ENCODE measurements at places on chromosomes 1 and 21. TPM values are rescaled to one million over a fixed set of nuclear protein-coding genes. Genes with fewer than 3 reads are reported as not detected.

Gene FCRL2
- not detected for total RNA-seq

Gene SPATA46
- total RNA-seq = not detected

Gene CSF1
- 118 TPM for total RNA-seq

Gene SPATA17
- 0.41 TPM for total RNA-seq

Gene DENND2C
- 1.9 TPM for total RNA-seq

Gene MUTYH
- total RNA-seq = 19.4 TPM

Gene SMIM1
- total RNA-seq = not detected

Gene GBP1
- total RNA-seq = 37.8 TPM

Gene RIPPLY3
- not detected for total RNA-seq

Gene YRDC
- 12.4 TPM for total RNA-seq

Gene KCND3
- total RNA-seq = 18.3 TPM
